ENCODE measurements at places on chromosomes 4 and X. TPM values are rescaled to one million over a fixed set of nuclear protein-coding genes. Genes with fewer than 3 reads are reported as not detected.

The NUDT11 gene
- total RNA-seq, result not detected

The CXCL5 gene
- 0.21 TPM for total RNA-seq

The F11 gene
- not detected for total RNA-seq

The DGAT2L6 gene
- total RNA-seq, result not detected

The NPFFR2 gene
- not detected for total RNA-seq

The STOX2 gene
- 2.1 TPM for total RNA-seq

The USP26 gene
- not detected for total RNA-seq

The BEX4 gene
- 2.2 TPM for total RNA-seq

The TMLHE gene
- 14.0 TPM for total RNA-seq

The PRRG3 gene
- not detected for total RNA-seq

The NDST3 gene
- not detected for total RNA-seq

The PNMA6A gene
- not detected for total RNA-seq

The ANXA10 gene
- not detected for total RNA-seq

The SLC6A14 gene
- total RNA-seq, result 0.12 TPM

The SLIT2 gene
- 0.72 TPM for total RNA-seq

The UBQLN2 gene
- total RNA-seq, result 20.3 TPM

The SOD3 gene
- total RNA-seq, result 3.8 TPM

The JCHAIN gene
- not detected for total RNA-seq

The STK32B gene
- 8.8 TPM for total RNA-seq

The SPOCK3 gene
- 3.0 TPM for total RNA-seq

The GDPD2 gene
- 1.9 TPM for total RNA-seq

The FGA gene
- total RNA-seq, result 61.7 TPM

The HDX gene
- 2.4 TPM for total RNA-seq

The TKTL1 gene
- 0.26 TPM for total RNA-seq

The RAI2 gene
- 0.16 TPM for total RNA-seq

The RGN gene
- 32.9 TPM for total RNA-seq

The MYOZ2 gene
- total RNA-seq, result 0.18 TPM

The IL1RAPL1 gene
- total RNA-seq, result not detected

The FGD1 gene
- total RNA-seq, result 4.1 TPM

The F8A3 gene
- total RNA-seq, result 7.5 TPM

The HMGN5 gene
- 1.9 TPM for total RNA-seq
